ENCODE measurements at places on chromosomes 2 and 18.

- DNase-seq, result no peak
These were observed 11.2 kb upstream of the ZNF512 start for GRCh38 chr2:27571681-27572080.

DNA sequence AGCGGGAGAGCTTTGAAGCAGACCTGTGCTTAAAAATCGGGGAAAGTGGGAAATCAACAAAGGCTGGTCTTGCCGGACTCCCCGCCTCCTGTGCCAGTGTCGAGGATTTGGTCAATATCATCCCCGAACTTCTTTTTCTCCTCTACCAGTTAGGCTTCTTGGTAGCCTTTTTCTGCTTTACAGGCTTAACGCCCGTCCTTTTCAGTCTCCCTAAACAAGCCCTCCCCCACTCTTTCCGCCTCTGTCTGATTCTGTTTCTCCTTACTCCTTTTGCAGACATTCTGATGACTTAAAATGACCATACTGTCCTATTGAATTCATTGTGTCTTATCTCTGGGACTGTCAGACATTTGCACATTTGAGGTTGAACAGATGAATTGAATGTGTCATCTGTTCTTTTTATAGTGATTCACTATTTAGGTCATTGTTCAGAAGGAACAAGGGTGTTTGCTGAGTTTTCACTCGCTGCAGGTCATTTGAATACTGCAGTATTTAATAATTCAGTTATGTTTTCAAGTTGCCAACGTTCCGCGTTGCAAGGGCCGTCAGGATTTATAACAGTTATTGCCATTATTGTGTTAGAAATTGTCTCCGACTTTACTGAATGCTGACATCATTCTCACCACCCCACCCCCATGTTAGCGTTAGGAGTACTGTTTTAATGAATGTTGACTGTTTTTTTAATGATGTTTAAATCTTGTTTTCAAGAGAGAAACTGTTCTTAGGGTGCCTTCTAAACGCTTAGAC, 1.1 kb downstream of the ITGAV start:
- DNase-seq, result no peak

GRCh38 chr2:96095116-96095636, 21.2 kb downstream of the ADRA2B start:
- DNase-seq, result no peak

DNA sequence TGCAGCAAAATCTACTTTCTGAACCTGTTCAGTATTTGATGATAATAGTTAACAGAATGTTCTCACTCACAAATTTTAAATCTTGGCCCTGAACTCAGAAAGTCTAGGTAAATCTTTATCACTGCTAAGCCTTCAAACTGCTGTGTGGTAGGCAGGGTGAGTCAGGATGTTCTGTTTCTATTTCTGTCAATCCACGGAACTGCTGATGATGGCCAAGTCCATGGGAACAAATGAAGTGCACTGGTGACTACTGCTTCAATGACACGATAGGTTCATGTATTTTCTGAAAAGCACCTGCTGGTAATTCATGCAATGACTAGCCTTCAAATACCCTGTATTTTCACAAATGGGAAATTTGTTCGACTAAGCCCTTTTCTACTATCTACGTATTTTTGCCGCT, 14.2 kb downstream of the NIFK start:
- DNase-seq, result no peak

- no peak for DNase-seq
These were observed 19.3 kb downstream of the CHCHD5 start for GRCh38 chr2:112603731-112604130.

DNA sequence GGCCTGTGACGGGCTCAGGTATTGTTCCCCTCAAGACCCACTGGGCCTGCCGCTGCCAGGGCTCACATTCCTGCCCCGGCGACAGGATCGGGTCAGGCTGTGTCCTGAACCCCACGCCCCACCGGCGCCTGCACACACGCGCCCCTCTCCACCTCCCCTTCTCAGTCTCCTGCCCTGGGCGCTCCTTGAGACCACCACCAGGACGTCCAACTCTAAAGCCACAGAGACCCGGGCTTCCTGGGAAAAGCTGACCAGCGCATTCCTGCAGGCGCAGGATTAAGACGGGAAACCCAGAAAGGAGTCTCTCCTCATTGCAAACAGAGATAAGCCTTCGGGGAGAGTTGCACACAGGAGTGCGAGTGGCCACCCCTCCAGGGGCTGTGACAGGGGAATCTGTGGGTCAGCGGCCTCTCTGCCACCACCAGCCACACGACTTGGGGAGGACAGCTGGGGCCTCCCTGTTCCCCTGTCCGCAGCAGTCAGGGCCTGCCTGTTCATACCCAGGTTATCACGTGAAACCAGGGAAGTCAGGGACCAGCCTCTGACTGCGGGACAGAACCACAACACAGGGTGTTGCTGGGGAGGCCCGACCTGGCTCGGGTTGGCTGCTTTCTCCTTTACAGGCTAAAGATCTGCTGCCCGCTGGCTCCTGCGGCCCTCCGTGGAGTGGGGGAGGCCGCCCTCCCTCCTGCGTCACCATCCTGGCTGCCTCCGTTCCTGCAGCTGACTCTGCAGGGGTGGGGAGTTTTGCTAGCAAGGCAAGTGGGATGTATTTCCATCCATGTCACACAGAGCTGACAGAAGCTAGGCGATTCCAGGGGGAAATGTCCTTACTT, 88.8 kb downstream of the ZCCHC2 start:
- no peak for DNase-seq

DNA sequence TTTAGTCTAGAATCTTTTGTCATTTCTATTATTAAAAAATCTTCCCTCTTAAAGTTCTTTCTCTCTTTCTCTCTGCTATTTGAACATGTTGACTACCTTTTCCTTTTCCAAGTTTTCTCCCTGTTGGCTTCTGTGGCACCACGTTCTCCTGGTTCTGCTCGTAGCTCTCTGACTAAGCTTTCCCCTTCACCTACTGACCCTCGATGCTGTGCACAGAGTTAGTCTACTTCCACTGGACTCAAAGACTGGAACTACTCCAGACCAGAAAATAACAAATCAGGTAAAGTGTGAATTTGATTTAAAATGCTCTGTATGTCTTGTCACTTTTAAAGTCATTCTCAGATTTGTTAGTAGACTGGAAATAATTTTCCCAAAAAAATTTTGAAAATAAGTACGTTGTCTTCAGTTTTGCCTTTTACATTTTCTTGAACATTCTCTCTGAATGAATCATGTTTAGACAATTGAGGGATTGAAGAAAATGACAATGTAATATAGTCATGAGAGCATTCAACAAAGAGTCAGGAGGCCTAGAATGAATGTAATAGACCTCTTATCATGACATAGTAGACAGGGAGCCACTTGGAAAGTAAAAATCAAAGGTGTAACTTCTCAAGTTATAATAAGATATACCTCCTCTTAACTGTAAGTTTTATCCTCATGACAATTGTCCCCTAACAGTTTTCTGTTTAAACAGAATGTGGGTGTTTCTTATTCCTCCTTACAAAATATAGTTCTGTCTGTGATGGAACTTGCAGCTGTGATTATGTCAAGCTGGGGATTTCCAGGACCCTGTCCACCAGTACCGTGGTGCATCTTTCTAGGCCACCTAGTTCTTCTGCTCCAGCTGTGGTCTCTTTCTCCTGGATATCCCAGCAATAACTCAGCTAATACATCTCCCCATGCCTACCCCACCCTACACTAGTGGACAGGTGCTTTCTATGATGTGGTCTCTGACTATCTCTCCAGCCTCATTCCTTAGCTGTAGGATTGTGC, 25.5 kb downstream of the ITPRID2 start:
- no peak for DNase-seq

GRCh38 chr2:121902171-121902591, 146.7 kb downstream of the TSN start:
- DNase-seq, result no peak

DNA sequence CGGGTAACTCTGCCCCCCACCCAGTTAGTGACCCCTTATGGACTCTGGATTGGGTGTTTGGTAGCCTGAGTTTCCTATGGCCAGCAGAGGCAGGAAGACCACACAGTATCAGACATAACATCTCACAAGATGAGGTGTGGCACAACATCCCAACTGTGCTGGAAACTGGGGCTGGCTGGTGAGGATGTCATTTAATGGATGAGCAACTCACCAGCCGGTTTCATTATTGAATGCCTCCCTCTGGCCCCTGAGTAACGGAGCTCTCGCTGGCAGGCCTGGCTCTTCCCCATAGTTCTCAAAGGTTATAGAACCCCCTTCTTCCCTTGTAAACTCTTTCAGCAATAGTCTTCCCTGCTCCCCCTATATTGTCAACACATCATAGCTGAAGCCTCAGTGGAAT, 195.0 kb downstream of the BCL11A start:
- no peak for DNase-seq

- no peak for DNase-seq
These were observed 67.9 kb downstream of the NCOA1 start for GRCh38 chr2:24558781-24559472.

- DNase-seq, result no peak
These were observed 37.3 kb upstream of the TMEM247 start for GRCh38 chr2:46441838-46442712.

- no peak for DNase-seq
These were observed 188.2 kb downstream of the PTH2R start for GRCh38 chr2:208594642-208595385.

GRCh38 chr2:169713331-169713730, 19.1 kb downstream of the PHOSPHO2 start:
- no peak for DNase-seq
